ENCODE measurements at places on chromosomes 7 and 10. TPM values are rescaled to one million over a fixed set of nuclear protein-coding genes. Genes with fewer than 3 reads are reported as not detected.

Gene SHH
- 0.72 TPM for total RNA-seq

Gene PRKCQ
- total RNA-seq, result 2.3 TPM

Gene ARL5B
- 14.9 TPM for total RNA-seq

Gene PDZD7
- 2.4 TPM for total RNA-seq
